ENCODE measurements at places on chromosomes 4 and X.
A peak's percentile ranks its signal among the peaks of the same experiment; 100 is the strongest.

GRCh38 chr4:5052726-5053425 lies 1.6 kb downstream of the STK32B start:
- DNase-seq = no peak

DNA sequence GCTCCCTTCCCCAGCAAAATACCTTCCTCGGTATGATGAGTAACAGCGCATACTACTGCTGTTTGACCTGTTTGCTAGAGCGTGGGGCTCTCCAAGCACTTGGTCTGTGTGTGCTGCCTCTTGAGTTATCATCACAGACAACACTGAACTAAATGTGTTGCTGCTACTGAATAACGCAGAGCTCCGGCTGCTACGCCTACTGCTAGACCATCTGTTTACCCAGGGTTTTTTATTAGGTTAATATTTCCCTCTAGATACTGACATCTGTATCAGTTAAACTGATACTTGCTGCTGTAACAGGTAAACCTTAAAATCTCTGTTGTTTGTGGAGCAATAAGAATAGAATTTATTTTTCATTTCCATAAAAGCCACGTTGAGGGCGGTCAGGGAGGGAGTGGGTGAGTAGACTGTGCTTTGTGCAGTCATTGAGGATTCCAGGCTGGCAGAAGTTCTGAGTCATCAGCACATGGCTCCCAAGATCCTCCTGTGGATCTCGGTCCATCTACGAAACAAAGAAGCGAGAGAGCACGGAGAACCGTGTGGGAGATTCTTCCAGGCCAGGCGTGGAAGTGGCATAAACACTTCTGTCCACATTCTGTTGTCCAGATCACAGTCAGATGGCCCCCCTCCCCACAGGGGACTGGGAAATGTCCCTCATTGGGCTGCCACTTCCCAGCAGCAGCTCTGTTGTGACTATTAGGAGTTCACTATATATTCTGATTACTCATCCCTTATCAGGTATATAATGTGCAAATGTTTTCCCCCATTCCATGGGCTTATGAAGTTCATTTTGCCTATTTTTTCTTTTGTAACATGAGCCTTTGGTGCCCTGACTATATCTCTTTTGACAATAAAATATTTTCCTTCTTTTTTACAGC lies 14.1 kb downstream of the GRK4 start:
- no peak for DNase-seq

- DNase-seq = no peak
Observed at GRCh38 chr4:39569209-39569608, 42.0 kb upstream of the UGDH start.

DNA sequence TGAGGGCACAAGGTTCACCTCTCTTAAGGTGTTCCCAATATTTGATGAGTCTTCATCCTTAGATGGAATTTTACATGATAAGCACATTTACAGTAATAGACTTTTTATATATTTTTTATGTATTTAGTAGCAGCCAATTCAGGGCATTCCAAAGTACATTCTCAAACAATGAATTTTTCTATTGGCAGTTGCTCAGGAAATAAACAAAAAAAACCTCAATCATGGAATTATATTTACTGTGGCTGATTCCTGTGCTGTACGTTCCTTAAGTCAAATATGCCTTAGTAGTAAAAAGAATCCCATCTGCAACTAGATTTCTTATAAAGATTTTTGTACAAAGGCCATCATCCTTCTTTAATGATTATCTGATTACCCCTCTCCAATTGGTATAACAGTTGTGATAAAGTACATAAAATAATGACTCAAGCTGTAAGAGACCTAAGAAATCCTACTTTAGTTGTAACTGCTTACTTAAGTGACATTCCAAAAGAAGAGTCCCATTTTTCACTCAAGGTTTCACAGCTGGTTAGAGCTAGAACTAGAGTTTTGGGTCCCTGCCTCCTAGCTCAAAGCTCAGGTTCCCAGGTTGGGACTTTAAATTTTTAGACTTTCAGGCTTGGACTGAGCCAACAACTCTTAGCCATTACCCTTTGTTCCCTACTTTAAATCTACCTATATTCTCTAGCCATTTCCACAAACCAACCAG lies 152.7 kb downstream of the FHIP1A start:
- no peak for DNase-seq

- DNase-seq = peak; percentile 10
Observed at GRCh38 chr4:52201715-52202114, 150.6 kb downstream of the SPATA18 start.

DNA sequence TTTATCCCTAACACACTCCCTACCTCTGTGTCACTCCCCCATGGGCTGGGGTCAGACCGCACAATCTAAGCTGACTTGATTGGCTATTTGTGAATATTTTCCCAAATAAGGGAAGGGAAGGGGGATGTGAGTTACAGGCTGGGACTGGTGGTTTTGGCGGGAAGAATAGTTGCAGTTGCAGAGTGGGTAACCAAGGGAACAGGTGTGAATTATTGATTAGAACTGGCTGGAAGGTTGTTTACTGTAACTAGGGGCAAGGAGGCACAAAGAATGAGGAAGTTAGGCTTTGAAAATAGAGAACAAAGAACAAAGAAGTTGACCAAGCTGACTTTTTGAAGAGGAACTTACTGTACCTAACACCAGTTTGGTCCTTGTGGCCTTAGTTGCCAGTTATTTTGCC lies 88.0 kb upstream of the XAGE2 start:
- DNase-seq = no peak

GRCh38 chr4:155140889-155141288 lies 67.5 kb upstream of the NPY2R start:
- no peak for DNase-seq

DNA sequence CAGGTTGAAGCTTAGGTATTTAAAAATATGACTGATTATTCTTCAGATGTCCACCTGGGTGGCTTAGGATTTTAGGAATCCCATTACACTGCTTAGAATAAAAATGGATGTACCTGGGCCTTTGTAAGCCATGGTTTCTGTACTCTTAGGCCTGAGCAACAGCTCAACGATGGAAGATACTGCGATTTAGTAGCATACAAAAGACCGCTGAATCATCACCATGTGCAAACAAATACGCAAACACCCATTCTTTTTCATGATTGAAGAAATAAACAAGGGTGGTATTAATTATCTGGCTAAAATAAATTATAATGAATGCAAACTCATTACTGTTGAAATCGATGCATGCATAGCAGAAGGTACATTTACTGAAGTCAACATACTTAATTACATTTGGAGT lies 188.9 kb downstream of the ZNF330 start:
- DNase-seq = no peak

DNA sequence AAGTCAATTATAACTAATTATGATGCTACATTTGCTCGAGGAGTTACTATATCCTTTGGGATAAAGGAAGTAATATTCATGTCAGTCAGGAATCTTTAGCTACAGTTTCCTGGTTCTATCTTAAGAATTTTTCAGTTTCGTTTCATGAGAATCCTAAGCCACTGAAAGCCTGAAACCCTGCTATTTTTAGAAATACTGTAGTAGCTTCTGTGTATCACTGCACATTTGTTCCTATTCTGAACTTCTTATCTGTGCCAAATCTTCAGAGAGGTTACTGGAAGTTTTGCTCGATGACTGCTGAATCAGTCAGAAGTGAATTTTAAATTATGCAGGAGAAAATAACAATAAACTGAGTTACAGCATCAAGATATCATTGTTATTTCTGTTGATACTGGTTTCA lies 249.2 kb downstream of the TENM3 start:
- DNase-seq = no peak

DNA sequence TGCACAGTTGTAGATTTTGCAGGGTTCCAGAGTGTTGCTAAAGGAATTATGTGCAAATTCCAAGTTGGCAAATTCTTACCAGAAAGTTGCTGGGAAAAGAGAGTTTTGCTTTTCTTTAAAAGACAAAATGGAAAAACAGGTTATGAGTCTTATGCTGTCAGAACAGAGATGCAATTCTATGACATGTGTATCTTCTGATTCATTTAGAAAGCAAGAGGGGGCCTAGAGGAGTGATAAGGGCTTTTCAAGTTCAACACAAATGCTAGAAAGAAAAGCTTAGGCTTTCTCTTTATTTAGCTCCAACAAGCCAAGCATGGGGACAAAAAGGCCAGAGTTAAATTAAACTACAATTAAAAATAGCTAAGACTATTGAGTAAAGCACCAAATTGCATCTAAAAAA lies 72.4 kb upstream of the GATB start:
- no peak for DNase-seq

GRCh38 chrX:110402850-110403221 lies 44.2 kb downstream of the RTL9 start:
- no peak for DNase-seq

DNA sequence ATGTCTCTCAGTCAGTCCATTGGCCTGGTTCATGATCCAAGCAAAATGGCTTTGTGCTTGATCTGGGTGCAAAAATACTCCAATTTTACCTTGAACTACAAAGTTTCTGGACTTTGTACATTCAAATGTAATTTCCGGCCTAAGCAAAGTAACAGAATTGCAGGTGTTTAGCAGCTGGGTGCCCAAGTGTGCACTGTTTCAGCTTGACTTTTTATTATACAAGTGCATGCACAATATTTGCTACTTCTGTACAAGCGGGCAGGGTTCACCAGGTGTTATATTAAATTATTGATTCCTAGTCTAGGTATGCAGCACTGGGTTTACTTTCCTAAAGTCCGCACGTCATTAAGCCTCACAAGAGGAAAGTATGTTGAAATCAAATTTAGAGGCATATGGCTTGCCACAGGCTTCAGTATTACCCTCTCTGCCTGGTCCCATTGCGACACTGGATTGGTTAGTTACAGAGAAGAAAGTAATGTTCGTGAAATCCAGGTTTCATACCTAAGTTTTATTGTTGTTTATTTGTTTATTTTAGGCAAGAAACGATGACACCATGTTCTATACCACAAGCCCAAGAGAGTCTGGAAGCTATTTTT lies 376.9 kb upstream of the CTSO start:
- no peak for DNase-seq

DNA sequence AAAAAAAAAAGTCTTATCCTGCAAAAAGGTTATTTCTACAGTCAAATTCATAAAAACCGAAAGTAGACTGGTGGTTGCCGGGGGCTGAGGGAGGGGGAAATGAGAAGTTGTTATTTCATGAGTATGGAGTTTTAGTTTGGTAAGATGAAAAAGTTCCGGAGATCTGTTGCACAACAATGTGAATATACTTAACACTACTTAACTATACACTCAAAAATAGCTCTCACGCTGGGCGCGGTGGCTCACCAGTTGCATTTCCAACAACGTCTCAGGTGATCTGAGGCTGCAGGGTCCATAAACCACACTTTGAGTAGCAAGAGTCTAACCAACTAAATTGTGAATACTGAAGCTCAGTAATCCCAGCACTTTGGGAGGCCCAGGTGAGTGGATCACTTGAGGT lies 52.4 kb downstream of the ANOS1 start:
- no peak for DNase-seq

DNA sequence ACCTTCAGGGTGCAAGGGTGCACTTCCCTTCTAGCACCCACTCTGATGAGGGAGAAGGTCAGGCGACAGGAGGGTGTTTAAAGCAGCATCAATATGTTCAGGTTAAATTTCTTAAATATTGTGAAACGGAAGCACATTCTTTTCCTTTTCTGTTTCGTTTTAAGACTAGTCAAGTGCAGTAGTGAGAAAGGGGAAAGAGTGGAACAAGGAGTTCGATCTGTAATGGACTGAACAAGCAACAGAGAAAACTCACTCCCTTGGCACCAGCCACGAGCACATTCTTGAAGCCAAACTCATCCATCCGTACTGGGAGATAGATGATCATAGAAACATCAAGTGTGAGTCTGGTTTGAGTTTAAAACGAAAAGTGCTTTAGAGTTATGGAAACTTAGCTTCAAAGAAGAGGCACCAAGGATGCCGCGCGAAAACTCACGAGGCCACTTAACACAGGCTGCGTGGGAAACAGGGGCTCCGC lies 815 bp downstream of the FAM53A start:
- DNase-seq = no peak

DNA sequence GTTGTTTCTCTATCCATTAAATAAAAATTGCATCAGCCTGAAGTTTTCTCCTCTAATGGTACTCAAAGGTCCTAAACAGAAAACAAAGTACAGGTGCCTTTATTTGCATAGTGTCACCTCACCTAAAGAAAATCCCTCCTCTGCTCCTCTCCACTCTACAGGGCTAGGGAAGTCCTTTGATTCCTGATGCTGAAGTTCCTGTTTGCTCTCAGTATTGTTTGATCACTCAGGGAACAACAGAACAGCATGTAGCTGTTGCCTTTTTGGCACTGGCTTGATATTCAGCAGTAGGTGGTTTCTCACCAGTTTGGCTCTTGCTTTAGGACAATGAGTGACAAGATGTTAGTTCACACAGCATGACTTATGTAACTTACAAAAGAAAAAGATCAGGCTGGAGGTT lies 156.2 kb upstream of the SLC7A11 start:
- peak; percentile 80 for DNase-seq

- DNase-seq = peak; percentile 63
Observed at GRCh38 chr4:25663781-25664180, 8.1 kb downstream of the SLC34A2 start.

GRCh38 chr4:150896497-150896896 lies 118.6 kb downstream of the LRBA start:
- DNase-seq = no peak

DNA sequence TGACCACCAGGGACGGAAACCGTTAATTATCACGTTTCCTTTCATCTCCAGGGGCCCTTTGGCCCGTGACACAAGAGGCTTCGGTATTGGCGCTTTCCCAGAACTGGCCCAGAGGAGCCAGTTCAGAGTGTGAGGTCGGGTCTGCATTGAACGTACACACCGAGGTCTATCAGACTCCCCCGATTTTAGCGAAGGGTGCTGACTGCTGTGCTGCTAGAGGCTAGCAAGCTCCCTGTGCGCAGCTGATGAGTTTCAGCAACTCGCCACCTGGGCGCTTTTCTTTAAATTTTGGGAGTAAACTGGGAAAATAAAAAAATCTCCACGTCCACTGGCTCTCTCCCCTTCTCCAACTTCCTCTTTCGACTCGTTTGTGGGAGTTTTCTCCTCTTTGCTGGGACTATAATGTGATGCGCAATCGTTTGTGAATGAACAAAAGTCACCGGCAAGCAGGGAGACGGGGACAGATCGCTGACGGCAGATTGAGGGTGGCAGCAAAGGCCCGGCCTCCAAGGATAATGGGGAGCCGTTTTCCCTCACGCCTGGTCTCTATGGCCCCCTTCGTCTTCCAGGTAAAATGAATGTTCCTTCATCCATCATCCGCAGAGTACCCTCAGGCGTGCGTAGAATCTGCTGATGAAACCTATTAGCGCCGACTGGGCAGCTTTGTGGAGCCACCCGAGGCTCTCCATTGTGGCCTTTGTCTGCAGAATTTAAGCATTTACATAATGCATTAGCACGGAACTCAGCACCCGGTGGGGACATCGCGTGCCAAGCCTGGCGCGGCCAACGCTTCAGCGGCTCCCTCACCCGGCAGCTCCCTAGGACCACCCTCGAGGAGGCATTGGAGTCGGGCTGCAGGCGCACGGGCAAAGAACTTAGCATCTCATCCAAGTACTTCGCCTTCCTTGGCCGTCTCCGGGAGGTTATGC lies 1.6 kb upstream of the LRAT start:
- DNase-seq = peak; percentile 89

GRCh38 chr4:177293208-177294033 lies 16.3 kb upstream of the NEIL3 start:
- DNase-seq = no peak

Measured in neural progenitor cell (in vitro differentiated cells).